Spinal cord (tissue), 10 donors: ENCODE measurements at places on chromosomes 5 and 9. TPM values are rescaled to one million over a fixed set of nuclear protein-coding genes. Genes with fewer than 3 reads are reported as not detected.

DNA sequence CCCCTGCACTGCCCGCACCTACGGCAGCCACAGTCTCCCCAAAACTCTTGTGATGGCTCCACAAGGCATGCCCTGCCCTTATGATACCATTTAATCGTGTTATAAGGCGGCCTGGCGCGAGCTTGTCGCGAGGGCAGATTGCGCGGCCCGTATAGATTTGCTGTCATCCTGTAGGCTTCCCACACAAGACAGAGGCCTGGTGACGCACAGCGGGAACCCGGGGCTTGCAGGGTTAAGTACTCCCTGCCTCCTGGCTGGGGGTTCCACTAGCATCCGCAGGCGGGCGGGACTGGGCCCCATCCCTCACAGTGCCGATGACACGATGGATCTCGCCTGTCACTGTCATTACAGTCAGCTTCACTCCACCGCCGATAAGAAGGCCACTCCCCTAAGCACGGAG is 364.9 kb upstream of the IRX2 start:
- H3K36me3 ChIP-seq, result no peaks in the 10 kb centered on the region
- peaks cover 38% of the 10 kb centered on the region for H3K27me3 ChIP-seq
- H3K4me1 ChIP-seq, result peaks cover 32% of the 10 kb centered on the region

GRCh38 chr5:124743602-124744169 is 2.8 kb downstream of the ZNF608 start:
- peaks cover 6% of the 10 kb centered on the region for H3K4me1 ChIP-seq
- peak overlapping the region; percentile 94 for H3K4me3 ChIP-seq
- peak overlapping the region; percentile 98 for H3K27ac ChIP-seq
- no peak for DNase-seq
- H3K27me3 ChIP-seq, result no peaks in the 10 kb centered on the region
- peaks cover 4% of the 10 kb centered on the region for H3K36me3 ChIP-seq

GRCh38 chr5:78821536-78822021 is 163.5 kb downstream of the ARSB start:
- no peaks in the 10 kb centered on the region for H3K27me3 ChIP-seq
- H3K4me3 ChIP-seq, result no peak overlapping the region
- H3K36me3 ChIP-seq, result no peaks in the 10 kb centered on the region
- H3K27ac ChIP-seq, result no peak overlapping the region
- no peak for DNase-seq
- no peaks in the 10 kb centered on the region for H3K4me1 ChIP-seq

Gene PCDHGA2
- polyA plus RNA-seq, result 17.7 TPM

Gene FSD1L
- polyA plus RNA-seq, result 17.6 TPM

Gene CAMK4
- polyA plus RNA-seq, result 19.3 TPM

GRCh38 chr5:179497636-179498340 is 52.6 kb upstream of the RUFY1 start:
- H3K27ac ChIP-seq, result no peak overlapping the region
- H3K27me3 ChIP-seq, result no peaks in the 10 kb centered on the region
- H3K4me3 ChIP-seq, result no peak overlapping the region
- H3K36me3 ChIP-seq, result no peaks in the 10 kb centered on the region

- H3K4me1 ChIP-seq, result peaks cover 48% of the 10 kb centered on the region
- peak overlapping the region; percentile 95 for H3K27ac ChIP-seq
- no peaks in the 10 kb centered on the region for H3K36me3 ChIP-seq
- H3K4me3 ChIP-seq, result no peak overlapping the region
- H3K27me3 ChIP-seq, result no peaks in the 10 kb centered on the region
Observed at GRCh38 chr9:130844044-130844451, 9.0 kb downstream of the ABL1 start.

- no peak overlapping the region for H3K27ac ChIP-seq
- no peak overlapping the region for H3K4me3 ChIP-seq
- no peak for DNase-seq
- H3K4me1 ChIP-seq, result no peaks in the 10 kb centered on the region
- H3K27me3 ChIP-seq, result no peaks in the 10 kb centered on the region
Observed at GRCh38 chr5:64800926-64801325, 32.2 kb downstream of the CWC27 start.

- no peaks in the 10 kb centered on the region for H3K27me3 ChIP-seq
- H3K4me3 ChIP-seq, result no peak overlapping the region
- DNase-seq, result no peak
- H3K27ac ChIP-seq, result no peak overlapping the region
- no peaks in the 10 kb centered on the region for H3K36me3 ChIP-seq
Observed at GRCh38 chr5:143865426-143866025, 53.6 kb downstream of the HMHB1 start.

GRCh38 chr5:142719836-142720370 is 34.0 kb upstream of the FGF1 start:
- H3K36me3 ChIP-seq, result no peaks in the 10 kb centered on the region
- H3K27ac ChIP-seq, result no peak overlapping the region
- no peak for DNase-seq
- peaks cover 34% of the 10 kb centered on the region for H3K4me1 ChIP-seq

DNA sequence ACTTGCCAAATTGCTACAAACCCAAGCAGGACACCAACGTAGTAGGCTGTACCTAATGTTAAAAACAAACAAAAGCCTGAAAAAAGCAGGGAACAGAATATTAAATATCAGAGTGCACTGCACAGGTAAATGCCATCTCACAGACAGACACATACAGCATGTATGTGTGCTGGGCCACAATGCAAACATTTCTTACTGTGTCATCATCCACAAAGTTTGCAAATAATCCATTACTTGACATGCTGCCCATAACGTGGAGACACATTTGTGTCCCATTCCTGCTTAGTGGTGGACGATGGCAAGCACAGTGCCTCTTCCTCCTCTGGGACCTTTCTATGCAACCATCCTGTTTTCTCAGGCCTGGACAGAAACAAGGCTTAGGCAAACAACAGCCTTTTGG is 44.7 kb downstream of the GOLM1 start:
- no peak for DNase-seq
- H3K27me3 ChIP-seq, result no peaks in the 10 kb centered on the region
- H3K4me1 ChIP-seq, result no peaks in the 10 kb centered on the region
- peaks cover 24% of the 10 kb centered on the region for H3K36me3 ChIP-seq
- H3K4me3 ChIP-seq, result no peak overlapping the region

Gene RAB24
- 58.9 TPM for polyA plus RNA-seq

GRCh38 chr5:22651355-22651754 is 201.8 kb downstream of the CDH12 start:
- H3K4me1 ChIP-seq, result no peaks in the 10 kb centered on the region
- H3K36me3 ChIP-seq, result no peaks in the 10 kb centered on the region
- no peak overlapping the region for H3K4me3 ChIP-seq
- no peaks in the 10 kb centered on the region for H3K27me3 ChIP-seq

DNA sequence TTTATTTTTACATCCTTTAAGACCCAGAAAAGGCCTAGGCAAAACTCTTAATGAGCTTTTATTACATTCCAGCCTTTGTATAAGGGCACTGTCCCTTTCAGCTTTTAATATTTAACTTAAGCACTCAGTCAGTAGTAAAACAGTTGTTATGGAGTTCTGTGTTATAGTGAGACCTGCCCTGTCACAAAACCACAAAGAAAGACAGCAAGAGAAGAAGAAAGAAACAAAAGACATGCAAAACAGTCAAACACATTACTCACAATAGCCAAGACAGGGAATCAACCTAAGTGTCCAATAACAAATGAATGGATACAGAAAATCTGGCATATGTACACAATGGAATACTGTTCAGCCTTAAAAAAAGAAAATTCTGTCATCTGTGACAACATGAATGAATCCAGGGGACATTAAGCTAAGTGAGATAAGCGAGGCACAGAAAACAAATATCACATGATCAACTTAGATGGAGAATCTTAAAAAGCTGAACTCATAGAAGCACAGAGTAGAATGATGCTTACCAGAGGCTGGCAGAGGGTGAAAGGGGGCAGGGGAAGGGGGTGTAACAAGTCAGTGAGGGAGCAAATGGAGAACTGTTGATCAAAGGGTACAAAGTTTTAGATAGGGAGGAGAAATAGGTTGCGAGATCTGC is 63.8 kb upstream of the CCNG1 start:
- no peaks in the 10 kb centered on the region for H3K36me3 ChIP-seq
- no peaks in the 10 kb centered on the region for H3K4me1 ChIP-seq
- no peak for DNase-seq
- H3K4me3 ChIP-seq, result no peak overlapping the region
- H3K27me3 ChIP-seq, result no peaks in the 10 kb centered on the region

Gene TRPM6
- polyA plus RNA-seq, result 0.76 TPM

DNA sequence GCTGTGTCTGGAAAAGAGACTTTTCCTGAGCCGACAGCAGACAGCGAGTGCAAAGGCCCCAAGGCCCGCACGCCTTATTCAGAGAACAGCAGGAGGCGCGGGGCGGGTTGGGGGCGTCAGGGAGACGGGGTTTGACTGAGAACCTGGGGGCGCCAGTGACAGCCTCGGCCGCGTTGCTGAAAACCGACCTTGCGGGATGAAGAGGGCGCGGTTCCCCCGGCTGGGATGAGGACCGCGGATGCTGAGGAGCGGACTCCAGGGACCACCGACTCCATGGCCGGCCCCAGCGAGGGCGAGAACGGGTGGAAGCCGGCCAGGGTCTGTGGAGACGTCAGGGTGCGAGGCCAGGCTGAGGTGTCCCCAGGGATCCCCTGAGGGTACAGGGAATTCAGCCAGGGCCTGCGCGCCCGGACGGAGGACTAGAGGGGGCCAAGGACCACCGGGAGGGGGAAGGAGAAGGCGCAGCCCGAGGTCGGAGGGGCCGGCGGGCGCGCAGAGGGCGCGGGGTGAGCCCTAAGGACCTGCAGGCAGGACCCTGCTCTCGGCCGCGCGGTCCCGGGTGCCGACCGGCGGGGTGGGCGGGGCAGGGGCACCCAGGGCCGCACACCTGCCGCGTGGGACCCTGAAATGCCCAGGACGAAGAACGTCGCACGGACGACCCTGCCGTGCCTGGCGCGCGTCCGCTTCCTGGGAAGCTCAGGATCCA is 837 bp upstream of the AHRR start:
- DNase-seq, result no peak
- H3K36me3 ChIP-seq, result peaks cover 20% of the 10 kb centered on the region
- peaks cover 31% of the 10 kb centered on the region for H3K4me1 ChIP-seq
- no peak overlapping the region for H3K4me3 ChIP-seq
- H3K27ac ChIP-seq, result no peak overlapping the region
- H3K27me3 ChIP-seq, result peaks cover 50% of the 10 kb centered on the region

DNA sequence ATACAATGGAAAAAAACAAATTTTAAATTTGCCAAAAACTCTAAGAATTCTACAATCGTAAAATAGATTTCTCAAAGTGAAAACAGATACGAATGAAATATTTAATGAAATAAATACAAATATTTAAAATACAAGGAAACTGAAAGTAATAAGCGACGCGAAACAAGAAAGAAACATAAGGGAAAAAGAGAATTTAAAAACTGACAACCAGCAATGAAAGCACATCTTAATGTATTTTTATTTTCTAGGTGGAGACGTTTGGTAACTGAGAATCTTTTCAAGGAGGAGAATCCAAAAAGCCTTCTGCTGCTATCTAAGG is 1.0 kb downstream of the ANXA2R start:
- peaks cover 45% of the 10 kb centered on the region for H3K4me1 ChIP-seq
- H3K27ac ChIP-seq, result peak overlapping the region; percentile 17
- H3K4me3 ChIP-seq, result peak overlapping the region; percentile 10
- DNase-seq, result no peak

DNA sequence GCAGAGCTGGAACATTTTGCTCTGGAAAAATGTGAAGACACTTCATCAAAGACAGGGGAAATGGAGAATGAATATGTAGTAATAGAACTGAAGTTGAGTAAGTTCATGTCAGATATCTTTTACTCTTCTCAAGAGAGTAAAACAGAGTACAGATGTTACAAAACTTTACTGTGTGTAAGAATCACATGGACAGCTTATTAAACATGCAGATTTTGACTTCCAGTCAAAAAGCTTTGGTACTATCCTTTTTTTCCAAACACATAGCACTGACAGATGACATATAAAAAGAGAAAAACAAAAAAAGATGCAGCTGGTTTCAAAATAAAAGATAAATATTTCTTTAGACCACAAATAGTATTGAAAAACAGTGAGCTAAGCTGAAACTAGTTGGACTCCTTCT is 115.4 kb downstream of the FBN2 start:
- no peak for DNase-seq
- H3K4me1 ChIP-seq, result no peaks in the 10 kb centered on the region
- no peaks in the 10 kb centered on the region for H3K27me3 ChIP-seq
- no peak overlapping the region for H3K27ac ChIP-seq

DNA sequence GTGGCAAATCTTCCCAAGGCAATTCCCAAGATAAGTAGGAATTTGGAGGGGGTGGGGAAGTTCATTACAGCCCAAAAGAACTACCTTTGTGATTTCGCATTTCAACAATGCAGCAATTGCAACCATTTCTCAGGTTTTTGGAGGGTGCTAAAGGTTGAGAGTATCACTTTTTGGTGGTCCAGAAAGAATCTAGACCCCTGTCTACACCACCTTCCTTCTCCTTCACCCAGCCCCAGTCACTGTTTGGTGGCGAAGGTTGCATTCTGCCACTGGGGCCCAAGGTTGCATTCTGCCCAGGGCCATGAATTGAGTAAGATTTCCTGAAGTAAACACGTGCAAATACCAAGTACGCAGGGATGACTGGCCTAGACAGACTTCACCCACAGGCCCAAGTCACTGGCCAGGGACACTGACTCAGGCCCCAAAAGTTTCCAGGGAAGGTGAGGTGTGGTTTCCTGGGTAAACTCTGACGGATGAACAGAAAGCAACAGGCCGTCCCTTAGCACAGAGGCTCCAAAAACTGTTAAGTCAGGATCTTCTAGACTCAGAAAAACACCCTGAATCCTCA is 5.7 kb downstream of the PDE6A start:
- DNase-seq, result no peak
- H3K36me3 ChIP-seq, result no peaks in the 10 kb centered on the region
- H3K27me3 ChIP-seq, result no peaks in the 10 kb centered on the region
- H3K4me3 ChIP-seq, result no peak overlapping the region
- no peak overlapping the region for H3K27ac ChIP-seq
- peaks cover 5% of the 10 kb centered on the region for H3K4me1 ChIP-seq
